ENCODE measurements at places on chromosomes 13 and 19.

GRCh38 chr13:104657196-104657595 lies 1591.0 kb upstream of the SLC10A2 start:
- DNase-seq, result no peak

GRCh38 chr19:8075158-8076074 lies 22.9 kb downstream of the CCL25 start:
- DNase-seq, result no peak

- no peak for DNase-seq
Measured at GRCh38 chr13:85278851-85279250, 520.4 kb downstream of the SLITRK6 start.

- DNase-seq, result no peak
Measured at GRCh38 chr13:50375792-50376191, 360.5 kb downstream of the KCNRG start.

GRCh38 chr13:25080773-25081172 lies 15.2 kb upstream of the PABPC3 start:
- no peak for DNase-seq

- DNase-seq, result no peak
Measured at GRCh38 chr19:2550431-2551171, 74.7 kb downstream of the GADD45B start.

DNA sequence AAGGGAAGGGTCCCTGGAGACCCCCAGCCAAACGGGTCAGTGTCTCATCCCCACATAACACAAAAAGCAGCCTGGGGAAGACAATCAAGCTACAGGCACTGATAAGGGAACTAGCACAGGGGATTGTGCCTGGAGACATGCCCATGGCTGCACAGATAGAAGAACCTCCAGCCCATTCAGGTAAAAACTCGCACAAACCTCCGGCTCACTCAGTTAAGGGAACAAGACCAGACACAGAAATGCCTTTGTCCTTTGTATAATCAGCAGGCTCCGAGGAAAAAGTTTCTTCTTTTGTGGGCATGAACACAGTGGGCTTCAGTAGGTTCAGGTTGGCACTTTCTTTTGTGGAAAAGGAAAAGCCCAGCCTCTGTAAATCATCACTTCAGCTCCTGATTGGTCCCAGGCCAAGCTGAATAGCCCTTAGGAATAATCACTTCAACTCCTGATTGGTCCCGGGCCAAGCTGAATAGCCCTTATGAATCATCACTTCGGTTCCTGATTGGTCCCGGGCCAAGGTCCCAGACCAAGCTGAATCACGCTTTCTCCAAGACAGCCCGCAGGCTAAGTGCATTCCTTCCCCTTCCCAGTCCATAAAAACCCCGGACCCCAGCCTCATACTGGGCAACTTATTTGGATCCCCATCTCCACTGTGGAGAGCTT lies 5.0 kb upstream of the ZNF230 start:
- no peak for DNase-seq

DNA sequence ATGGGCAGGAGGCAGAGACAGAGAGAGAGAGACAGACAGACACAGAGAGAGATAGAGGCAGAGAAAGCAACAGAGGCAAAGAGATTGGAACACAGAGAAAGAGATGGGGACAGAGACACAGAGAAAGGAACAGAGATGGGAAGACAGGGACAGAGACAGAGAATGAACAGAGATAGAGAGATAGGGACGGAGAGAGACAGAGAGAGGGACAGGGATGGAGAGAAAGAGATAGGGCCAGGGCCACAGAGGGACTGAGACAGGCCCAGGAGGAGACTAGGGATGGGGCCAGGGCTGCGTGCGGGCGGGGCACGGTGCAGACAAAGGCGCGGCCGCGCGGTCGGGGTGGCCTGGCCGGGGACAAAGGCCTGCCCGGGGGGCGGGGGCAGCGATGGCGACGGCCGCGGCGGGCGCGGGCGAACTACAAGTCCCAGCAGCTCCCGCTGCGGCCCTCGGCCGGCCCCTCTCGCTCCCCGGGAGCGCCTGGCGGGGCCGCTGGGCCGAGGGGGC lies at the start of gene ZNF358:
TSS of gene ZNF358 (plus strand) at position 459 of the 507 bp plus-strand sequence. CDS start 3,140 bp downstream, outside the sequence.
- no peak for DNase-seq

- no peak for DNase-seq
Measured at GRCh38 chr13:44089452-44089851, 209.7 kb downstream of the LACC1 start.

GRCh38 chr19:52397310-52398080 lies at the start of gene ZNF528:
ZNF528 (plus strand) TSS chr19:52397849; CDS start chr19:52402014, 4,165 bp downstream.
- peak; percentile 52 for DNase-seq
